ENCODE measurements at places on chromosomes 2 and 18.

DNA sequence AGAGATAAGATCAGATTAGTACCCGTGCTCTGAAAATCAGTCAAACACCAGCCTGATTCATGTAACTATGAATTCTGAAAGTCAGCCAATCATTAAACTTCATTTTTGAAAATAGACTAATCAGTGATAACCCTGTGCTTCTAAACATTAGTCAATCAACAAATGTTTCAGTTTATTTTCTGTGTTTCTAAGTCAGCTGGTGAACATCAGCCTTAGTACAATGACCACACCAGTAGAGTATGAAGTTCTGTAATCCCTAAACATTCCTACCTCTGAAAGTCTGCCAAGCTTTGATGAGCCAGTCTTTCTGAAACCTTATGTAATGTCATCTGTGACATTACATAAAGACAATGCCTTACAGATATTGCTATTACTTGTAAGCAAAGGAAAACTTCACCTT is 807.4 kb upstream of the CRIM1 start:
- DNase-seq: no peak

DNA sequence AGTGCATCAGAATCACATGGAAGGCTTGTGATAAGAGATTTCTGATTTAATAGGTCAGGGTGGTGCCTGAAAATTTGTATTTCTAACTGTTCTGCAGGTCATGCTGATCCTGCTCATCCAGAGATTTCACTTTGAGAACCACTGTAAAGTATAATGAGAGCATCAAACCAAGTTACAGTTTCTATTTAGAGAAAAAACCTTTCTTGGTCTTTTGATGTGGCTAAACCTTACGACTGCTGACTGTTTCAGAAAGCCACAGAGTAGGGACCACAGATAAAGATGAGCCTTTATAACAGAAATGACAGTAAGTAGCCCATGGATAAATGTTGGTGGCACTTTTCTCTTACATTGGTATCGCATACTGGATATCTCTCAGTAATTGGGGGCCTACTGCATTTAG is 109.4 kb upstream of the FANCL start:
- DNase-seq: no peak

GRCh38 chr18:37265382-37265781 is 300.2 kb downstream of the CELF4 start:
- no peak for DNase-seq

DNA sequence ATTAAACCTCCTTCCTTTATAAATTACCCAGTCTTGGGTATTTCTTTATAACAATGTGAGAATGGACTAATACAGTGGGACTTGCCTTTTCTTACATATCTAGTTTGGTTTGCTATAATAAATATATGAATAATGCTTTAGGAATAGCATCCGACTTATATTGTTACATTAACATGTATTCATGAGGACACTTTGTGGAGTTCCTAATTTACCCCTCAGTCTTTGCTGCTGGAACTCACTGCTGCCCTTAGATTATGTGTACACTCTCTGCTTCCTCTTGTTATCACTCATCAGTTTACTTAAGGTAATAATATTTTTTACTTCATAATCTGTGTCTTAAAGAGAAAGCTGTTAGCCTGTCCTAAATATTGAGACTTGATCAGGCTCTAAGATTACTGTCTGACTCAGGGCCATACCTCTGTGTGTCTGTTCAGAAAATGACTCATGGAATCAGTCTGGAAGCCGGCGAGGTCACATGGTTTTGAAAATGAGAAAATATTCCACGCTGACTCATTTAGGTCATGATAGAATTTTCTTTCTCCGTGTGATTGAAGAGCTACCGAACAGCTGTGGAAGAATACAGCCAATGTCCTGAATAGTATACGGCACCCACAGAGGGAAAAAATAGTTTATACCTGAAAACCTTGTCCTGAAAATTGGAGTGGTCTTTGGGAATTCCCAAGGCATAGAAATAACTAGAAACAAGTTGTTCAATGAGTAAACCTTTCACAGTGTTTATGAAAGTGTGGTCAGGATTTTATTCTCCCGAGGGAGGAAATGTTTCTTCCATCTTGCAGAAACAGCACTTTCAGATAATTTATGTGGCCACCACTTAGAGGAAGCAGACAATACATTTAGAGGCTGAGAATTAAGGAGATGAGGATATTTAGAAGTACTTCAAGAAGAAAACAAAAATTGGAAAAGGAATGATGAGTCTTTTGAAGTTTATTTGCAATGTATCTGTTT is 156.4 kb downstream of the DSEL start:
- peak; percentile 51 for DNase-seq

DNA sequence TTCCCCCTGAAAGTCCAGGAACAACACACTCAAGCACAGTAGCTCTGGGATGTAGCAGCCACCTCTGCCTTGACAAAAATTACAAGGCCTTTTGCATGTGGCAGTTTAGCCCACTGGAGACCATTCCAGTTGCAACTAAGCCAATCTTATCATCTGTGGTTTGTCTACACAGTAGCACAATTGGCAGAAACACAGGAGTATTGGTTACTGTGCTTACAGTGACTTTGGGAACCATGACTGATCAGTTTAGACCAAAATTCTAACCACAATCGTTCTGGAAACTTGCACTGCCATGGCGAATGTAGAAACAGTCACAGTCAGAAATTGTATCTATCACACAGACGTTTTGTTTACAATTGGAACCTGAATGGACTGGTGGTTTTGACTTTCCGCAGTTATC is 403.7 kb upstream of the MEIS1 start:
- no peak for DNase-seq

- no peak for DNase-seq
Measured at GRCh38 chr2:46387292-46387691, 90.1 kb downstream of the EPAS1 start.

- DNase-seq: no peak
Measured at GRCh38 chr18:5106730-5107129, 90.3 kb downstream of the AKAIN1 start.

DNA sequence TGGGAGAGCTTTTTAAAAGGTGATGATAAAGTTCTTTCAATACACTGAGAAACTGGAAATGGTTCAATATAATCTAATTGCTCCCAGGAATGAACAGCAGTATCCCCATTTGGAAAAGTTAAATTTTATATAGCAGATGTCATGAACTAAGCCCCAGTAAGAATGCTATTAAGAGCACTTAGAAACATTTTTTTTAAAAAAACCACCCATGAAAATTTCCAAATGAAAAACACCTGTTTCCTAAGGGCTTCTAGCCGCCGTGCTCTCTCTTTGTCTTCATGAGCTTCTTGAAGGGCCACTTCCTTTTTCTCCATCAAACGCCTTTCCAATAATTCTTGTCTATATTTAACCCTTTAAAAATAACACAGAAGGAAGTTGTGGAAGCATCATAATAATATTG is 77.0 kb downstream of the UPP2 start:
- DNase-seq: no peak

DNA sequence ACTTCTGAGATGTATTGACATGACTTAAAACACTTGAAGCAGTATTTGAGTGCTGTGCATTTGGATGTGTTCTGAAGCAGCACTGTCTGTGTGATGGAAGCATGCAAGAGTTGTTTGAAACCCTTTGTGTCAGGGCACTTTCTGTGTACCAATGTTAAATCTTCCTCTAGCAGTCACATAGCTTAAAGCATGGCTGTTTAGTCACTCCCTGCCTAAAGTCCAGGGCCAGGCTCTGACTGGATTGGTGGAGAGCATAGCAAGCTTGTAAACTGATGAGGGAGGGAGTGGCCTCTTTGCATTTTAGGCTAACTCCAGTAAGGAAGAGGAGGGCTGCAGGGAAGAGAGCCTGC is 73.5 kb downstream of the MYO1B start:
- no peak for DNase-seq

- DNase-seq: no peak
Measured at GRCh38 chr18:574149-574860, 5.9 kb upstream of the CETN1 start.

GRCh38 chr2:160317181-160318099 is 117.4 kb upstream of the ITGB6 start:
- no peak for DNase-seq

DNA sequence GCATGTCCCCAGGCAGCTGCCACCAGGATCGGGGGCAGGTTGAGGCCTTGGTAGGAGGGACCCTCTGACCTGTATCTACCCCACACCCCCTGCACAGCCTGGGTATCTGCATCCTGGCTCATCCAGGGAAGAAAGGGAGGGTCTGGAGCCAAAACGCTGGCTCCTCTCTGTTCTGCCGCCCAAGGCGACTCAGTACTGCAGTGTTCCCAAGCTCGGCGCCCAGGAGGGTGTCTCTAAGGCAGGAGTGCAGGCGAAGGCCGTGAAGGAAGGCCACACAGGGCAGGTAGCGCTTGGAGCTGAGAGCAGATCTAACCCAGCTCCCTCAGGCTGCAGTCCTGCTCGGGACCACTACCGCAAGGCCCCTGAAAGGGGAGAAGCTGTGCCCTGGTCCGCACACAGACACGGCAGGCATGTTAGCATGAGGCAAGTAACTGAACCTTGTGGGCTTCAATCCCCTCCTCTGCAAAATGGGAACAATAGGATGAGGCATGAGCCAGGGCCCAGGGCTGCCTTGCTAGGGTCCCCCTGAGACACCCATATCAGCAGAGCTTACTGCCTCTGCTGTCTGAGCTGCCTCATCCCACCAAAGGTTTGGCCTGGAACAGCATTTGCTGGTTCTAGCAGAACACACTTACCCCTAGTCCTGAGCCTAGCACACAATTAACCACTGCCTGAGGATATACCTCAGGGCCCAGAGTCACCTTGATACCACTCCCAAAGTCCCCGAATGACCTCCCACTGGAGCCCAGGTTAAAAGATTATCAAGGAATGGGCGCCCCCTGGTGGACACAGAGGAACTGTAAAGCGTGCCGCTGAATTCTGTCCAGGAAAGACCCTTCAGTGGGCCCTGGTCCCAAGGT is 6.5 kb downstream of the PTMA start:
- peak; percentile 91 for DNase-seq

GRCh38 chr2:153497938-153498629 is 19.5 kb upstream of the RPRM start:
- no peak for DNase-seq

DNA sequence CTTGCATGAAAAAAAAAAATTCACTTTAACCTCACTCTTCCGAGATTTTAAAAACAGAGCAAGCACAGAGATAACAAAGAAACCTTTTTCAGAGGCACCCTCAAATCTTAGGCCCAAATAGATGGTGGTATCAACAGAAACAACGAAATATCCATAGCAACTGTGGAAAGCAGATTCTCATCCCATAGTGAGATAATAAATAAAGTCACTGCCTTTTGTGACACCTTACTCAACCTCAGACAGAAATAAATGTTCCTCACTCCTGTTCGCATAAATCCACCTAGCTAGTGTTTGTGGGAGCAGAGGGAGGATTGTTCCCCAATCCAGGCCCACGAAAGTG is 60.9 kb upstream of the RTN4 start:
- no peak for DNase-seq

DNA sequence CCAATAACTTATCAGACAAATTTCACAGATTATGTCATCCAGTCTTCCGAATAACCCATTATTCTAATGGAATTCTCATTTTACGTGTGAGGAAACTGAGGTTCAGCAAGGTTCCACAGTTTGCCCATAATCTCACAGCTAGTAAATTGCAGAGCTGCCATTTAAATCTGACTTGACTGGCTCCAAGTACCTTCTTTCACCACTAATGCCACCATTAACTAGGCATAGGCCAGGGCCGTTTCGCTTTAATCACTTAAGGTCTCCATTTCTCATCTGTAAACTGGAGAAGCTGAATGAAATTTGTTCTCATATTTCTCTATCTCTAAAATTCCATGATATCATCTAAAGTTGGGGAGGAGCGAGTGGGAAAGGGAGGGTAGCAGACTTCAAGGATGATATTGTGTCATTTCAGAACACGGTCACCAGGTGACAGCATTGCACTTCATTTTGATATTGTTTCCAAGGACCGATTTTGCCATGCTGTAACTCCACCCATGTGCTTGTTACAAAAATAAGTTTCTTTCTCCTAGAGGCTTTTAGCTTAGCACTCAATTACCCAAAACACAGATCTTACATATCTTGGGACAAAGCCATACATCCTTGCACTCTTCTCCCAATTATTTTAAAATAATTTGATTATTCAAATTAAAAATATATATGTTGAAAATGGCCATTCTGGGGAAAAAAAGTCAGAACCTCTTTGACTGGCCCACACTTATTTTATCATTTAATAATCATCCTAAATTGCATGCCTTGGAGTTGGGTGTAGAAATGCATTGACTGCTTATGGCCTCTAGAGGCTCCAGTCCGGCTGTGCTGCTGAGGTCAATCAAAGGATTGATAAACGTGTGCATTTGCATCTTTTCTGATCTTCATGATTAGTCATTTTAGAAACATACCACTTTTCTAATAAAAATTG is 123.8 kb downstream of the AKAIN1 start:
- DNase-seq: peak; percentile 39

DNA sequence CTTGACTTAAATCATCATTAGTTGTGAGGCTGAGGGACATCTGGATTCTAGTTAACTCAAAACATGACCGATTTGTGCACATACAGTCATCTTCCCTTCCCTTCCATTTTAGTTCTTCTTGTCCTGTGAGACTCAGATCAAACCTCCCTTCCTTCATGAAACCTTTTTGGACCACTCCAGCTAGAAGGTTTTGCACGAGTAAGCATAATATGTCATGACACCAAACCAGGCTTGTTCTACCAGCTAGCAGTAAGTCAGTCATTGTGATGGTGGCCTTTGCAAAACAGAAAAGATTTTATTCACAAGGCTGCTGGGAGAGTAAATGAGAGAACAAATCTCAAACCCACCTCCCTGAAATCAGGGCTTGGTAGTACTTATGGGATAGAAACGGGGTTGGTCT is 14.3 kb downstream of the PPP1R1C start:
- no peak for DNase-seq

- DNase-seq: no peak
Measured at GRCh38 chr2:101119431-101119830, 31.8 kb downstream of the TBC1D8 start.

- DNase-seq: no peak
Measured at GRCh38 chr2:177264209-177264692, 276 bp downstream of the NFE2L2 start.

DNA sequence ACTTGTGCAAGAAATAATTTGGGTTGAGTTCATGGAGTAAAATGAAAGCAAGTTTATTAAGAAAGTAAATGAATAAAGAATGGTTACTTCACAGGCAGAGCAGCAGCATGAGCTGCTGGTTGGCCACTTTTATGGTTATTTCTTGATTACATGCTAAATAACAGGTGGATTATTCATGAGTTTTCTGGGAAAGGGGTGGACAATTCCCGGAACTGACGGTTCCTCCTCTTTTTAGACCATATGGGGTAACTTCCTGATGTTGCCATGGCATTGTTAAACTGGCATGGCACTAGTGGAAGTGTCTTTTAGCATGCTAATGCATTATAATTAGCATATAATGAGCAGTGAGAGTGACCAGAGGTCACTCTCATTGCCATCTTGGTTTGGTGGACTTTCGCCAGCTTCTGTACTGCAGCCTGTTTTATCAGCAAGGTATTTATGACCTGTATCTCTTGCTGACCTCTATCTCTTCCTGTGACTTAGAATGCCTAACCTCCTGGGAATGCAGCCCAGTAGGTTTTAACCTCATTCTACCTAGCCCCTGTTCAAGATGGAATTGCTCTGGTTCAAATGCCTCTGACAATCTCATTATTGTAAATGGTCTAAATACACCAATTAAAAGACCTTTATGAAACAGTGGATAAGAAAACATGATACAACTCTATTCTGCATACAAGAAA is 114.1 kb upstream of the FIGN start:
- DNase-seq: no peak

- no peak for DNase-seq
Measured at GRCh38 chr2:100976061-100976460, 26.0 kb upstream of the RPL31 start.

Measured in stimulated activated CD4-positive, alpha-beta T cell treated with anti-CD3 and anti-CD28 coated beads, Interleukin-15, amount 100 ng/mL, for 24 hours (primary cell).